ENCODE measurements at places on chromosomes 5 and 9. TPM values are rescaled to one million over a fixed set of nuclear protein-coding genes. Genes with fewer than 3 reads are reported as not detected.

FOXD4L4 gene
- not detected for total RNA-seq

ZNF883 gene
- 6.6 TPM for total RNA-seq

DNA sequence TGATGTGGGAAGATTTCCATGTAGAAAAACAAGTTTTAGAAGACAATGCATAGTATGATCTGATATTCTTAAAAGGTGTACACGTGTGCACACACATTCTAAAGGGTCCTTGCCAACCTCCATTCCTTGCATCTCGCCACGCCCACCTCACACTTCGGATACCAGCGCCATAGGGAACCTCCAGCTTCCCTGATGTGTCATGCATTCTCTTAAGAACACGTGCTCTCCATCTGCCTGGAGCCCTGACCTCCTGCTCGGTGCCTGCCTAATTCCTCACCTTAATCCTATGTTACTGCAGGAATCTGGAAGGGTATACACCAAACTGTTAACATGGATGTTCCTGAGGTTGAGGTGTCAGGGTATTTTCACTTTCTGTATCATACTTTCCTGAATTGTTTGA, 63.1 kb downstream of the PTCD2 start:
- DNase-seq = peak; percentile 88

- peak; percentile 67 for DNase-seq
These were observed 10.9 kb downstream of the PTCH1 start for GRCh38 chr9:95505717-95506427.

Measured in GM23248 (cell line).